ENCODE measurements at places on chromosomes 1 and 21.

DNA sequence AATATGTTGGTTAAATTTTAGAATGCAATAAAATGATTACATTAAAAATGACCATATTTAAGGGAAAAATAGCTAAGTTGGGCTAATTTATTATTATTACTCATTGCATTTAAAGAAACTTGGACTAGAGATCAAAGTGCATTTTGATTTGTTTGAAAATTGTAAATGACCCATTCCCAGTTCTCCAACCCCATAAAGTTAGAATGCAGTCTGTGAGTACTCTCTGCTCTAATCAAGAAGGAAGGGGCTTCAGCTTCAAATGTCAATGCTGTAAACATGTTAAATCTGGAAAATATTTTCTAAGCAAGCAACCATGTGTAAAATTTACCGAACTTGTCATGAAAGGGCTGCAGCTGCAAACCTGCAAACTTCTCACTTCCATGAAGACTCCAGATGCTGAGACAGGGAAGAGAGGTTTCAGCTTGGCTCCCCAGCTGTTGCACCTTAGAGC is 232.7 kb downstream of the TTLL7 start:
- DNase-seq, result no peak

DNA sequence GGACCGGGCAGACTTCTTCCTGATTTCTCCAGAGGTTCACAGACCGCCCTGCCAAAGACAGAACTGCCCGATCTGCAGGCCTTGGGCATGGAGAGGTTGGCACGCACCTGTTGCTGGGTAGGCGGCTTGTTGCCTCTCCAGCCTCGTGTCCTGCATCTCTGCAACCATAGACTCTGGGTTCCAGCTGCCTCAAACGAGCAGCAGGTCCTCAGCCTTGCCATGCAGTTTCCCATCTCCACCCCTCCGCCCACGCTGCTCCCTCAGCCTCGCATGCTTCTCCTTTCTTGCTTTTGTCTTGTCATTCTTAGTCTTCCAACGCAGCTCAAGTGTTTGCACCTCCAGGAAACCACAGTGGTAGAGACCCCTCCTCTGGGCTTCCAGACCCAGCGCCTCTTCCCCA is 126.2 kb downstream of the LACTBL1 start:
- DNase-seq, result no peak

DNA sequence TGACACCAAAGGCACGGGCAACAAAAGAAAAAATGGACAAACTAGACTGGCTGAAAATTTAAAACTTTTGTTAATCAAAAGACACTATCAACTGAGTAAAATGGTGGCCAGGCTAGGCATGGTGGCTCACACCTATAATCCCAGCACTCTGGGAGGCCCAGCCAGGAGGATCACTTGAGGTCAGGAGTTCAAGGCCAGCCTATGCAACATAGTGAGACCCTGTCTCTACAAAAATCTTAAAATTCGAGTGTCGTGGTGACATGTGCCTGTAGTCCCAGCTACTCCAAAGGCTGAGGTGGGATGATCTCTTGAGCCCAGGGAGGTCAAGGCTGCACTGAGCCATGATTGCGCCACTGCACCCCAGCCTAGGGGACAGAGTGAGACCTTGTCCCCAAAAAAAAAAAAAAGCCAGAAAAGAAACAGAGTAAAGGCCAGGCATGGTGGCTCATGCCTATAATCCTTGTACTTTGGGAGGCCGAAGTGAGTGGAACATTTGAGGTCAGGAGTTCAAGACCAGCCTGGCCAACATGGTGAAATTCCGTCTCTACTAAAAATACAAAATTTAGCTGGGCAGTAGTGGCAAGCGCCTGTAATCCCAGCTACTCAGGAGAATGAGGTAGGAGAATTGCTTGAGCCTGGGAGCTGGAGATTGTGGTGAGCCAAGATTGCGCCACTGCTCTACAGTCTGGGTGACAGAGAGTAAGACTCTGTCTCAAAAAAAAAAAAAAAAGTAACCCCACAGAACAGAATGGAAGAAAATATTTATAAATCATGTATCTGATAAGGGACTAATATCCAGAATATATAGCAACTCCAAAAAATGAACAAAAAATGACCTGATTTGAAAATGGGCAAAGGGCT is 8.0 kb downstream of the TUT4 start:
- DNase-seq, result no peak

DNA sequence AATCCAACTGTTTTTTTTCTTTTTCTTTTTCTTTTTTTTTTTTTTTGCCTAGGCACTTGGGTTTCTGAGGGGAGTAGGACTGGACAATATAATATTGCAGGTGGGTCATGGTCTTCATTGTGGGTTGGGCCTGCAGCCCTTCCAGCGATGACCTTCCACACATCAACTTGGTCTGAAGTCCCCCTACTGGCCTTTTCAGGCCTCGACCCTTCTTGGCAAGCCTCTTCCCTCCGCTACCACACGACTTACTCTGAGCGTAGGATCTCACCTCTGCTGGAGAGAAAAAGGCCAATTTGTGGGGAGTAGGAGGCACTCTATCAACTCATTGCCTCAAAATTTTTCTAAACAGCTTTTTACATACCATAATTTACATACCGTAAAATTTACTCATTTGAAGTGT is 51.1 kb upstream of the GRIK3 start:
- DNase-seq, result no peak

DNA sequence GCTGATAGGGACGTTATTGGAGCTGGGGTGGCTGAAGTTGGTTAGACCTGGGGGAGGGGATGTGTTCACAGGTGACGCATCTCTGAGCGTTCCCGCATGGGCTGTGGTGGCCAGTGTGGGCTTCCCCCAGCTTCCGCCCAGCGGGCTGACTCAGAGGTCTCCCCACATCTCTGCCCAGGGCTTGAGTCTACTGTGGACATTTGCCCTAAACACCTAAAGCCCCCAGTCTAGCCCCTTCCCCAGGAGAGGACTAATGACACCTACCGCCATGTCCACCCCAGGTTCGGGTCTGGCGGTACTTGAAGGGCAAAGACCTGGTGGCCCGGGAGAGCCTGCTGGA is 2.0 kb downstream of the AGRN start:
- no peak for DNase-seq

DNA sequence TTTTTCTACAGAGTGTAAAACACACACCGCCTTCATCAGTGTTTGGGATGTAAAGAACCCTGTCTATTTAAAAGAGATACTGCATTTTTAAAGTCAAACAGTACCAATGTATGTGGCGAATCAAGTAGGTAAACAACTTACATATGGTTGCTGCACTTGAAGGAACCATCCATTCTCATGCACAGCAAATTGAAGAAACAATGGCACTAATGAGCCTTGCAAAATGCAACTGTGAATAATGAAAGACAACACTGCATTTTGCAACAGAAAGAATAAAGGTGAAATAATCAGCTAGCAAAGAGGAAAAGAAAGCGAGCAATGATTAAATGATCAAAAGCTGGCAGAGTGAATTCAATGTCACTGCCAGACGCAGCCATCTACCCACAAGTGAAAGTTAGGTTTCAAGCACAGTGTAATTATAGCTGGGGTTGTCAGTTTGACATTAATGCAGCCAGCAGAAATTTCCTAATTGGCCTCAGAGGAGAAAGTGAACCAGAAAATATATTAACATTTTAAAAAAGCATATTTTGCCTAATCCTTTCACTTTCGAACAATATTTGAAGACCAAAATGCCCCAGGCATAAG is 10.9 kb upstream of the BARHL2 start:
- no peak for DNase-seq

DNA sequence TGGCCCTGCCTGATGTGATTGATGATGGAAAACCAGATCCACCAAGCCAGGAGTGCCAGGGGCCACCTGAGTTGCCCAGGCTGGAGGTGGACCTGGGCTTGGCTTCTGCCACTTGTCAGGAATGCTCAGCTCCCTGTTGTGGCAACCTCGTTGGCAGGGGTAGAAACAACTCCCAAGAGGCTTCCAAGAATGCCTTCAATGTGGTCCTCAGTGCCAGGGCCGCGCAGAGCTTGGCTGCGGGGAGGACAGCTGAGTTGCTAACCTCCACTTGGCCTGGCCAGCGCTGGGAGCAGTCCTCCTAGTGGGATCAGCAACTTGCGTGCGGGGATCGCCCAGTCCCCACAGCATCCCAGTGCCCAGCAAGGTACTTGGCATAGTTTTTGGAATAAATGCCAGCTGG is 9.0 kb downstream of the MYOM3 start:
- DNase-seq, result no peak

DNA sequence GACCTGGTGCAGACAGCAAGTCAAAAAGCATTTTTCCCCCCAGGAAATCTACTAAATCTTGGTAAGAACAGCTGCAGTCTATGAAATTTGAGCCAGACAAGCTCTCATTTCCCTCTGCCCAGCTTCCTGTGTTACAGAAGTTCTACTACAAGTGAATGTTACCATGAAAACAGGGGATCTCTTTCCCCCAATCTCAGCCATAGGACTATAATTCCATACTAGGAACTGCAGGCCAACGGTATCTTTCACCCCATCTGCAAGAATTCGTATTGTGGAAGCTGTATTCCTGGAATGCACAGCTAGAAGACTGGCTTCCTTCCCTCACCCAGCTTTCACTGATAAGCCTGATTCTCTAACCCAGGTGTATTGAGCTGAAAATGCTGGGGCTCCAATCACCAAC is 1655.4 kb downstream of the BRINP3 start:
- DNase-seq, result no peak

- DNase-seq, result no peak
Observed at GRCh38 chr1:4083231-4084047, 183.4 kb upstream of the C1orf174 start.

GRCh38 chr1:48495911-48496310 is 23.9 kb upstream of the SPATA6 start:
- DNase-seq, result no peak

GRCh38 chr1:180503280-180503862 is 994 bp upstream of the ACBD6 start:
- no peak for DNase-seq

DNA sequence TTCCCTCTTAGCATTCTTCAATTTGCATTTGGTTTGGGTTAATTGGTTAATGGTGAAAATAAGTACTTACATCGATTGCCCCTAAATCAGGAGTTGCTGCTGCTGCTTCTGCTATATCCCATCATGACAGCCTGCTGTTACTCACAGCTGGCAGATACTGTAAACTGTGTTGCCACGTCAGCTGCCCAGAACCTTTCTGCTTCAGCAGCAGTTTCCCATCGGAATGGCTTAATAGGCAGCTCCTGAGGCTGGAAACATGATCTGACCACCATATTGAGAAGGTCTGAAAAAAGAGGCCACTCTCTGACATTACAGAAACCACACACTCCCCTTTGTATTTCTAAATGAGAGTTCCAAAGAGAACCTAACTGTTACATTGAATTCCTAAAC is 14.3 kb upstream of the SEC16B start:
- DNase-seq, result no peak

DNA sequence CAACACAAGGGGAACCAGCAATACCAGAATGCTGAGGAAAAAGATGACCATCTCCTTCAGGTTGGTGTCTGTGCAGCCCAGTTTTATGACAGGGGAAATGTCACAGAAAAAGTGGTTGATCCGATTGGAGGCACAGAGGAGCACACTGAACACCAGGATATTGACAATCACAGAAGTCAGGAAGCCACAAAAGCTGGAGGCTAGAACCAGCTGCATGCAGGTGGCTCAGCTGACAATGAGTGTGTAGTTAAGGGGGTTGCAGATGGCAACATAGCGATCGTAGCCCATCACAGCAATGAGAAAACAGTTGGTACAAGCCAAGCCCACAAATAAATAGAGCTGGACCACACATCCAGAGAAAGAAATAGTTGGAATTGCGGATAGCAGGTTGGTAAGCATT is 16.3 kb upstream of the OR10K1 start:
- no peak for DNase-seq

- DNase-seq, result no peak
Observed at GRCh38 chr1:58434607-58435006, 111.9 kb downstream of the OMA1 start.

DNA sequence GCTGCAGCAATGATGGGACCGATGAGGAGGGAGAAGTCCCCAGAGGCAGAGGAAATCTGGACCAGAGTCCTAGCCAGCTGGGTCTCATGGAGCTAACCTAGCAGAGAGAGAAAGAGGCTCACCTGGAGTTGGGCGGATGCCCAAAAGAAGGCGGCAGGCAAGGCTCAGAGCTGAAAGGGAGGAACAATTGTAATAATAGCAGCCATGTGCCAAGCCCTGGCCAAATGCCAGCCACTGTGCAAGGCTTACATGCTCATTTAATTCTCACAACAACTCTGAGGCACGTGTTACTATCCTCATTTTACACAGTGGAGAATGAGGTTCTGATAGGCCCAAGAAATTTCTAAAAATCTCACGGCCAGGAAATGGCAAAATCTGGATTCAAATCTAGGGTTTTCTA is 50.0 kb upstream of the ZNF648 start:
- no peak for DNase-seq

GRCh38 chr1:181986907-181987305 is 74.6 kb downstream of the ZNF648 start:
- no peak for DNase-seq

DNA sequence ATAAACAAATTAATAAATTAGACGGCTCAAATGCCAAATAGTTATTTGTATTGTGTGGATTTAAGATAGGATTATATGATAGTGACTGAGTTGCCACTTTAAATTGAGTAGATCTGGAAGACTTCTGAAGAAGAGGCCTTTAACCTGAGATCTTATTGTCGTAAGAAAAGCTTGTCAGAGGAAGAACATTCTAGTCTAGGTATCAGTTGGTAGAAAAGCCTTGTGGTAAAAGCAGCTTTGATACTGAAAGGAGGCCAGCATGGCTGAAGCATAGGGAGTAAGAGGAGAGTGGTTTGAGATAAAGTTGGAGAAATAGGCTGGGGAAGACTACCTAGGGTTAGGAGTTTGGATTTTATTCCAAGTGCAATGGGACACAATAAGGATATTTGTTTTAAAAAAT is 29.1 kb downstream of the SLC30A7 start:
- no peak for DNase-seq

DNA sequence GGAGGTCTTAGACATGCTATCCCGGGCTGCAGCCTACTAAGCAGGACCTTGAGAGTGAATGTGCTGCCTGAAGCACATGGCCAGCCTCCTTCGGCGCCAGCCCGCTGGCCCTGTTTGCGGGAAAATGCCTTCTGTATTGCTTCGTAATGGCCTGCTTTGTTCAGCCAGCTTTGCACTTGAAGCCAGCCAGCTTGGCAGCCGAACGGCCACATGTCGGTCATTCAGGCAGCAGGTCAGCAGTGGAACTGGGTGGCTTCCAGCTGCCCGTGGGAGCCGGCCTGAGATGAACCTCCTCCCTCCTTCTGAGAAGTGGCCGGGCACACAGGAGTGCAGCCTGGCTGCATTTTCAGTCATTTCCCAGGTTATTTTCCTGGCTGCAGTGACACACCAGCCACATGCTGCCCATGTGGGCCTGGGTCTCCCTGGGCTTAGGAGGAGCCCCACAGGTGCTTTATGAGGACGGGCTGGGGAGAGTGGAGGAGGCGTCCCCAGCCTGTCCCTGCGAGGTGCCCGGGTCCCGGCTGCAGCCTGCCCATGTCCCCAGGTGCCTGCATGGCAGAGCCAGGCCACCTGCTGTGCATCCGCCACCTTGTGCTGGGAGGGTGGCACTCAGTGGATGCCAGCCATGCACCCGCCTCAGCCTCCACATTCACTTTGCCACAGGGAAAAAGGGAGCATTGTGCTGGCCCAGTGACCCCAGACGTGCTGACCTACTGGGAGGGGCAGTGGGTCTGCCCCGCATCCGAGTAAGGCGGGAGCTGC is 103.5 kb downstream of the SIK1 start:
- no peak for DNase-seq

Data from CD4-positive, alpha-beta T cell treated with Interleukin-15 for 1 hour (primary cell).